ENCODE measurements at places on chromosomes 16 and 17. TPM values are rescaled to one million over a fixed set of nuclear protein-coding genes. Genes with fewer than 3 reads are reported as not detected.
A peak's percentile ranks its signal among the peaks of the same experiment; 100 is the strongest.

GRCh38 chr16:5367951-5368350 lies 270.4 kb upstream of the EEF2KMT start:
- DNase-seq, result no peak
- no peak overlapping the region for H3K4me3 ChIP-seq
- H3K36me3 ChIP-seq, result no peaks in the 10 kb centered on the region
- H3K27me3 ChIP-seq, result no peaks in the 10 kb centered on the region
- no peaks in the 10 kb centered on the region for H3K4me1 ChIP-seq

GRCh38 chr17:40480501-40481003 lies 20.9 kb downstream of the TNS4 start:
- peak overlapping the region; percentile 27 for H3K4me3 ChIP-seq
- H3K36me3 ChIP-seq, result no peaks in the 10 kb centered on the region
- DNase-seq, result peak; percentile 91
- H3K27ac ChIP-seq, result peak overlapping the region; percentile 68

- no peak for DNase-seq
- no peak overlapping the region for H3K27ac ChIP-seq
- no peaks in the 10 kb centered on the region for H3K27me3 ChIP-seq
- no peak overlapping the region for H3K4me3 ChIP-seq
- H3K36me3 ChIP-seq, result no peaks in the 10 kb centered on the region
Measured at GRCh38 chr17:55925440-55925839, 174.6 kb downstream of the PCTP start.

DNA sequence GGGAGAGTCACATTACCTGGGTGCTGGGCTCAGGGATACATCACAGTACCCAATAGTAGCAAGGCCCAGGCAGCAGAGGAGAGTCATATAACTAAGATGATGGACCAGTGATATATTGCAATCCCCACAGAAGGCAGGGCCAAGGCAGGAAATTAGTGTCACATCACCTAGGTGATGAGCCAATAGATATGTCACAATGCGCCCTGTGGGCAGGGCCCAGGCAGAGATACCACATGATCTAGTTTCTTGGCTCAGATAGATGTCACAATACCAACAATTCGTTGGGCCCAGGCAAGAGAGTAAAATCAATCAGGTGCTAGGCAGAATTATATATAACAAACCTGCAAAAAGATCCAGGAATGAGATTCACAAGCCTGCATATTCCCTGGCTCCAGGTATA lies 2111.5 kb downstream of the TP53TG3F start:
- no peak overlapping the region for H3K4me3 ChIP-seq
- no peak overlapping the region for H3K27ac ChIP-seq
- H3K36me3 ChIP-seq, result no peaks in the 10 kb centered on the region
- H3K27me3 ChIP-seq, result no peaks in the 10 kb centered on the region

DNA sequence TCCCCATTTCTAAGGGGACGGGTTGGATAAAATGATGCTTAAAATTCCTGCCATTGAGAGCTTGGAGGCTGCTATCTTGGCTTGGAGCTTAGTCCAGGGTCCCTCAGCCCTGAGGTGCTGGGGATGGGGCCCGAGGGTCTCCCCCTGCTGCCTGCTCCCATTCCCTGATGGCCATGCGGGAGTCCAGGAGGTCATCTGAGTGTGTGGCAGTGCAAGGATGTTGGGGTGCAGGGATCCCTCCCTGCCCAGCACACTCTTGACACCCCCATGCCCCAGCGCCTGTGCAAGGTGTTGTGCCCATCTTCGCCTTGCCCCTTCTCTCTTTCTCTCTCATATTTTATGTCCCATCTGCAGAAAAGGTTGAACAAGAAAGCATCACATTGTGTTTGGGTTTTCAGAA lies 90.4 kb downstream of the IRF8 start:
- no peak overlapping the region for H3K27ac ChIP-seq
- no peaks in the 10 kb centered on the region for H3K36me3 ChIP-seq
- H3K27me3 ChIP-seq, result no peaks in the 10 kb centered on the region
- DNase-seq, result no peak

DNA sequence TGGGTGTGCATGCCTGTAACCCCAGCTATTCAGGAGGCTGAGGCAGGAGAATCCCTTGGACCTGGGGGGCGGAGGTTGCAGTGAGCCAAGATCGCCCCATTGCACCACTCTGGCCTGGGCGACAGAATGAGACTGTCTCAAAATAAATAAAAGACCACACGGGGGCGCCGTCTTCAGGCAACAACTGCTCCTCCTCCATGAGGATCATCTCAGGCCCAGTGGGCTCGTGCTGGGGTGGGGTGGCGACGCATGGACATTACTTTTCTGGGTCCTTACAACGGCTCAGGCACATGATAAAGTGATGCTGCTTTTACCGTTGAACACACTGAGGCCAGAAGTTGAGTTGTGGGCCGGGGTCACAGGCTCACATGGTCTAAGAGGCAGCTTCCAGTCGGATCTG lies 56.2 kb downstream of the PRMT7 start:
- no peaks in the 10 kb centered on the region for H3K27me3 ChIP-seq
- H3K36me3 ChIP-seq, result no peaks in the 10 kb centered on the region
- DNase-seq, result no peak
- peaks cover 60% of the 10 kb centered on the region for H3K4me1 ChIP-seq
- no peak overlapping the region for H3K27ac ChIP-seq
- no peak overlapping the region for H3K4me3 ChIP-seq

DNA sequence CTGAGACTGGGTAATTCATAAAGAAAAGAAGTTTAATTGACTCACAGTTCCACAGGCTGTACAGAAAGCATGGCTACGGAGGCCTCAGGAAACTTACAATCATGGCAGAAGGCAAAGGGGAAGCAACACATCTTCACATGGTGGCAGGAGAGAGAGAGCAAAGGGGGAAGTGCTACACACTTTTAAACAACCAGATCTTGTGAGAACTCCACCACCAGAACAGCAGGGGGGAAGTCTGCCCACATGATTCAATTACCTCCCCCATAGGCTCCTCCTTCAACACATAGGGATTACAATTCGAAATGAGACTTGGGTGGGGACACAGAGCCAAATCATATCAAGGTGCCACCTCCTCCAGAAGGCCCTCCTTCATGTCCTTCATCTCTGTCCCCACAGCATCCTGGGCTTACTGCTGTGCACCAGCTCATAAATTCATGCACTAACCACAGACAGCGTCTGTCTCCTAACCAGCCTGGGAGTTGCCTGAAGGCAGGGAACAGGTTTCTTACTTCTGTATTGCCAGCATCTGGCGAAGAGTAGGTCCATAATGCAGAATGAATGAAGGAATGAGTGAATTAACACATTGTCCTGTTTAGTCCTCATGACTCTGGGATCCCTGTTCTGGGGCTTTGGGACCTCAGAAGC lies 74.4 kb downstream of the WSB1 start:
- no peaks in the 10 kb centered on the region for H3K4me1 ChIP-seq
- no peak for DNase-seq
- no peaks in the 10 kb centered on the region for H3K36me3 ChIP-seq
- no peaks in the 10 kb centered on the region for H3K27me3 ChIP-seq

GRCh38 chr17:77132411-77133086 lies 8.2 kb upstream of the SEC14L1 start:
- no peaks in the 10 kb centered on the region for H3K36me3 ChIP-seq
- peak overlapping the region; percentile 90 for H3K27ac ChIP-seq
- no peak for DNase-seq
- H3K27me3 ChIP-seq, result no peaks in the 10 kb centered on the region
- H3K4me1 ChIP-seq, result peaks cover 36% of the 10 kb centered on the region

GRCh38 chr16:4433914-4434787 lies 8.5 kb downstream of the DNAJA3 start:
- H3K36me3 ChIP-seq, result no peaks in the 10 kb centered on the region
- no peak overlapping the region for H3K27ac ChIP-seq
- no peak overlapping the region for H3K4me3 ChIP-seq
- DNase-seq, result no peak
- H3K4me1 ChIP-seq, result no peaks in the 10 kb centered on the region

- H3K27ac ChIP-seq, result no peak overlapping the region
- H3K4me1 ChIP-seq, result peaks cover 7% of the 10 kb centered on the region
- no peaks in the 10 kb centered on the region for H3K27me3 ChIP-seq
- peak; percentile 48 for DNase-seq
Measured at GRCh38 chr16:85425074-85425662, 188.0 kb upstream of the GSE1 start.

DNA sequence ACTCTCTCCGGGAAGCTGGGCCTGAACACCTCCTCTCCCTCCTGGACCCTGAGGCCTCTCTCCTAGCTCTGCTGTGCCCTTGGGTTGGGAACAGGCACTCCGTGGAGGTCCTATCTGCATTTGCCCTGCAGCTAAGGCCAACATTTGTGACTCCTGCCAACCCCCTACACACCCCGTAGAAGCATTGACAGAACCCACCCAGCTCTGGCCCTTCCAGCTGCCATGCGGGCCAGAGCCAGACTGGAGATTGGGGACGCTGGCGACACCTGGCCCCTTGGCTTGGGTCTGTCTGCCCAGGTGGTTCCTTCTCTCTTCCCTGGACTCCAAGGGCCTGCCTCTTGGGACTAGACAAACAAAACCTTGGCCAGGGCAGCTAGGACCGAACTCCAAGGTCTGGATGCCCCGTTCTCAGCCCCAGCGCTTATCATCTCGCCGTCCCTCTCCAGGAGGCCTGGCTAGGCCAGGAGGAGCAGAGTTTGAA lies 644 bp upstream of the RHBDF2 start:
- DNase-seq, result no peak
- H3K27me3 ChIP-seq, result no peaks in the 10 kb centered on the region
- H3K4me3 ChIP-seq, result peak overlapping the region; percentile 51
- H3K4me1 ChIP-seq, result peaks cover 33% of the 10 kb centered on the region
- H3K36me3 ChIP-seq, result no peaks in the 10 kb centered on the region
- H3K27ac ChIP-seq, result peak overlapping the region; percentile 98

GRCh38 chr16:24478401-24478800 lies 61.0 kb upstream of the RBBP6 start:
- H3K4me3 ChIP-seq, result no peak overlapping the region
- no peaks in the 10 kb centered on the region for H3K4me1 ChIP-seq
- no peak overlapping the region for H3K27ac ChIP-seq
- no peak for DNase-seq
- no peaks in the 10 kb centered on the region for H3K27me3 ChIP-seq

Gene KCNG4
- not detected for total RNA-seq

Gene ABCC3
- 32.1 TPM for total RNA-seq
